ENCODE measurements at places on chromosomes 2 and 18. TPM values are rescaled to one million over a fixed set of nuclear protein-coding genes. Genes with fewer than 3 reads are reported as not detected.
A peak's percentile ranks its signal among the peaks of the same experiment; 100 is the strongest.

DNA sequence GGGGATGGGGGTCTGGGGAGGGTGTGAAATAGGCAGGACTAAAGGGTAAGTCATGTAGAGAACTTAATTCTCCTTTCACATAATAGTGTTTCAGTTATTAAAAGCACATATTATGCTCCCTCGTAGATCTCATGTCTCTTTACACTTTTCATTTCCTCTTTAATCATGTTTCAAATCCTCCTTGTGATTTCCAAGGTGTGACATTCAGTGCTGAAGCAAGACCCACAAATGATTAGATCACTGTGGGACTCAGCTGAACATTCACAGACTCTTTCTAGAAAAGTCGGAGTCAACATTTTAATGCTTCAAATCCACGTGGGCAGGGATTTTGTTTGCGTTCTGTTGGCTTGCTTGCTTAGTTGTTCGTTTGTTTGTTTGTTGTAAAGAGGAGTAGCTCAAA lies 34.7 kb upstream of the CALCRL start:
- H3K27ac ChIP-seq: no peak overlapping the region
- no peak for DNase-seq
- no peaks in the 10 kb centered on the region for H3K36me3 ChIP-seq
- no peaks in the 10 kb centered on the region for H3K4me1 ChIP-seq

Gene DYNC2LI1
- total RNA-seq: 6.6 TPM

GRCh38 chr2:231563378-231563961 lies 29.2 kb upstream of the TEX44 start:
- H3K4me3 ChIP-seq: no peak overlapping the region
- H3K36me3 ChIP-seq: no peaks in the 10 kb centered on the region
- peak; percentile 11 for DNase-seq
- peaks cover 2% of the 10 kb centered on the region for H3K4me1 ChIP-seq
- H3K27me3 ChIP-seq: no peaks in the 10 kb centered on the region

DNA sequence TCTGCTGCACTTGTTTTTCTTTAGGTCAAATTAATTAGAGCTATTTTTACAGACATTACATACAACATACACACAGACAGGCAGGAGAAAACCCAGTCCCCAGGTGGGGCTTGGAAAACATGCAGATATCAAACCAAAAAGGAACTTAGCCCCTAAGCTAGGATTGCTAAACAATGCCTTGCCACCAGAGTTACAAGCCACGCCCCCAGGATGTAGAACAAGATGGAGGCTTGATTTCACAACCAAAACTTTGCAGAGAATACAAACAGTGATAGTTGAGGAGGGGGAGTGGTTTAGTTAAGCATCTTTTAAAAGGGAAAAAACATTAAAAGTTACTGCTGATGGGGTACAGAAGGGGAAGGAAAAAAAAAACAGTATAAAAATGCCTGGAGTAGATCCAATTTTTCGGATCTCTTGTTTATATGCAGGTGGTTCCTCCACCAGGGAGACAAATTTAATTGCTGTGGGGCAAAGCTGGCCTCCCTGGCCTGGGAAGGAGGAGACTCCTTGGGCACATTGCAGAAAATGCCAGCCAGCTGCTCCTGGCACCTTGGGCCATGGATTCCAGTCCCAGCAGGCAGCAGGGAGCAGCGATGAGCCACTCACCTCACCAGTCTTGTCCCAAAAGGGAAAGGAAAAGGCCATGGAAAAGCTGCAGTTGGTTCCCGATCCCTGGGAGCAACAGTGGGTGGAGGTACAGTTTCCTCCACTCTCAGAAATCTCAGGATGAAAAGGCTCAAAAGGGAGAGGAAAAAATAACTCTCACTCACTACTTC lies 348.4 kb upstream of the REG3G start:
- H3K27ac ChIP-seq: no peak overlapping the region
- H3K27me3 ChIP-seq: no peaks in the 10 kb centered on the region
- no peaks in the 10 kb centered on the region for H3K36me3 ChIP-seq
- H3K4me3 ChIP-seq: no peak overlapping the region

DNA sequence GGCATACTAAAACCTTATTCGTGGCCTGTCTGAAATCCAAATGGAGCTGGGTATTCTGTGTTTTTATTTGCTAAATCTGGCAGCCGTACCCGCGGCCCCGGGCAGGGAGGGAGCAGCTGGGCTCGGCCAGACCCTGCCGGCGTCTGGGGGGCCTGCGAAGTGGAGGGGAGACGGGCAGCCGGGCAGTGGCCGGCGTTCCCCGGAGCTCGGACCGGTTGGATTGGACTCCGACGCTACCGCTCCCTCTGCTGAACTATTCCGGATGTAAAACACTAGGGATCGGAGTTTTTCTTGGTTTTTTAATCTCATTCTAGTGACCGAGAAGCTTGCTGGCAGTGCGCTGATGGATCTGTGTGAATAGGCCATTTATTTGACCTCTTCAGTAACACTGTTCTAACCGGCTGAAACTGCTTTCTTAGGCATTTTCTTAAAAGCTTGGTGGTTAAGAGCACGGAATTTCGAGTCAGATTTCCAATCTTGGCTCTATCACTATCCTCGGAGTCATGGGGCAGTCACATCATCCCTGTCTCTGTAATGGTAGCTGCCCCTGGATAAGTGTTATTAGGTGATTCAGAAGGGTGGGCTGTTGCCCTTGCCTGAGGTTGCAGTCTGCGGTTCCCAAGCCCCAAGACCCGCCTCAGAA lies 694 bp downstream of the UNC50 start:
- DNase-seq: no peak
- H3K27ac ChIP-seq: peak overlapping the region; percentile 94
- peaks cover 29% of the 10 kb centered on the region for H3K36me3 ChIP-seq
- H3K4me3 ChIP-seq: peak overlapping the region; percentile 94

Gene RUFY4
- total RNA-seq: 0.64 TPM

Gene SERPINB10
- total RNA-seq: not detected

GRCh38 chr18:32425466-32425865 lies 45.2 kb downstream of the GAREM1 start:
- no peak overlapping the region for H3K4me3 ChIP-seq
- DNase-seq: no peak
- H3K4me1 ChIP-seq: no peaks in the 10 kb centered on the region
- no peaks in the 10 kb centered on the region for H3K36me3 ChIP-seq

DNA sequence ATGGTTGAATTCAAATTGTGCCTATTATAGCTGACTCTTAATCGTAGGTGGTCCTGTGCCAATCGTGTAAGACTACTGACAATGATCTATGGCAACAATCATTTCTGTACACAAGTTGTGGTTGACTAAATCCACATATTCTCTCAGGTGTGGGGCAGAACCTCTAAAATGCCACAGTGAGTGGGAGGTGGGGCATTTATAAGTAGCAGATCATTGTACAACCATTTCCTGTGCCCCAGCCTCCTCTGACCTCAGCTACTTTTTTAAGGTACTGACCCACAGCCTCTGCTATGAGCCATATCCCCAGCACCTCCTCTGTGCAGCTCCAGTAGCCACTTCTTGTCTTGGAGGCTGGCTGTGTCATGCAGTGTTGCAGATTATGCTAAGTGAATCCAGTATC lies 48.6 kb upstream of the RAPH1 start:
- H3K27me3 ChIP-seq: peaks cover 42% of the 10 kb centered on the region
- peak; percentile 11 for DNase-seq
- no peak overlapping the region for H3K4me3 ChIP-seq

Gene ANKRD30BL
- not detected for total RNA-seq

GRCh38 chr2:20706786-20707185 lies 39.8 kb downstream of the GDF7 start:
- no peak overlapping the region for H3K4me3 ChIP-seq
- no peaks in the 10 kb centered on the region for H3K4me1 ChIP-seq
- H3K27ac ChIP-seq: no peak overlapping the region
- H3K27me3 ChIP-seq: peaks cover 2% of the 10 kb centered on the region

Gene MFSD2B
- 0.12 TPM for total RNA-seq

DNA sequence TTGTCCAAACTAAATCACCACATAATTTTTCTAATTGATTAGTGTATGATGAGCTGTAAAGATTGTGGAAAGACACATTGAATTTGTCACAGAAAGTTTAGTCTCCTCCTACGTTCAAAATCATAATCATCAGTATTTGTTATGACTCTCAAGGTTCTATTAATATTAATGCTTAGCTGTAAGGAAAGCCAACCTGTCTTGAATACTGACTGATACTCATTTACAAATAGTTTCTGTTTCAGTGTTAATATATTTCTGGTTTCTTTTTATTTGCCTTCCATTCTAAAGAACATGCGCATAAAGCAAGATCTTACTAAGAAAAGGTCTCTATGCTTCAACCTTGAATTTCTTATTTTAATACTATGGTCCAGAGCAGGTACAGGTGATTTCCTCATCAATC lies 55.1 kb downstream of the CPS1 start:
- no peak overlapping the region for H3K4me3 ChIP-seq
- no peak overlapping the region for H3K27ac ChIP-seq
- DNase-seq: no peak
- no peaks in the 10 kb centered on the region for H3K27me3 ChIP-seq

DNA sequence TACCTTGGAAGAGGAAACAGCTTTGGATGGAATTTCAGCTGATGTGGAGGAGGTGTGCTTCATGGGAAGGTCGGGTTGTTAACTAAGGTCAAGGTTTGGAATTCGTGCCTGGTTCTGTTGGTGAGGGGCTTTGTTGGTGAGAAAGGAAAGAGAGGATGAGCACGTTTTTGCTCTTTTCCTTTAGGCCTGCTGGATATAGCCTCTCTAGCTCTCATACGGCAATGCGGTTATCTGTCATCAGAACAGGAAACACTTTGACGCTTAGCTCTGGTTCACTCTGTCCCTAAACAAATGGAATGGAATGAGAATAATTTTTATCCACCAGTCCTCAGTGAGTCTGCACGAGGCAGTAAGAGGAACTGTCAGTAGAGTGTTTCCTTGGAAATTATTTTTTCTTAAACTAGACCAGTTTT lies 169.7 kb upstream of the NOSTRIN start:
- H3K4me3 ChIP-seq: no peak overlapping the region
- H3K27me3 ChIP-seq: no peaks in the 10 kb centered on the region
- H3K4me1 ChIP-seq: no peaks in the 10 kb centered on the region
- no peak overlapping the region for H3K27ac ChIP-seq
- DNase-seq: no peak

- no peaks in the 10 kb centered on the region for H3K27me3 ChIP-seq
- H3K36me3 ChIP-seq: peaks cover 20% of the 10 kb centered on the region
- no peaks in the 10 kb centered on the region for H3K4me1 ChIP-seq
- no peak overlapping the region for H3K4me3 ChIP-seq
- DNase-seq: no peak
- no peak overlapping the region for H3K27ac ChIP-seq
Observed at GRCh38 chr2:45390441-45390840, 220.6 kb downstream of the SRBD1 start.

DNA sequence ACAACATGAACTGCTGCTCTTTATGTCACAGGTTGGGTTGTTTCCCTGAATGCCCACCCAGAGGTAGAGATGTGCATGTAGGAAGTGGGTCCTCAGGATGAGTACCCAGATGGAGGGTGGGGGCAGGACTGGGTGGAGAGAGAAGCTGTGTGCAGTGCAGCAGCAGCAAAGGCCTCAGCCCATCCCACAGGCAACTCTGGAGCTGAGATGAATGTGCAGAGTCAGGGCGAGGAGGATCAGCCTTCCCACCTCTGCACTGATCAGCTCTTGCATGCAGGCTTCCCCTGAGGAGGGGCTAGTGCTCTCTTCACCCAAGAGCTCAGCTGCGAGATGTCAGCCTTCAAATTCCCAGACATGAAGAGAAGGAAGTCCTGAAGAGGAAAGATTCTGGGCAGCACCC lies 326.2 kb upstream of the RAB6C start:
- no peaks in the 10 kb centered on the region for H3K4me1 ChIP-seq
- H3K4me3 ChIP-seq: no peak overlapping the region
- no peak overlapping the region for H3K27ac ChIP-seq

Gene REG3G
- not detected for total RNA-seq

DNA sequence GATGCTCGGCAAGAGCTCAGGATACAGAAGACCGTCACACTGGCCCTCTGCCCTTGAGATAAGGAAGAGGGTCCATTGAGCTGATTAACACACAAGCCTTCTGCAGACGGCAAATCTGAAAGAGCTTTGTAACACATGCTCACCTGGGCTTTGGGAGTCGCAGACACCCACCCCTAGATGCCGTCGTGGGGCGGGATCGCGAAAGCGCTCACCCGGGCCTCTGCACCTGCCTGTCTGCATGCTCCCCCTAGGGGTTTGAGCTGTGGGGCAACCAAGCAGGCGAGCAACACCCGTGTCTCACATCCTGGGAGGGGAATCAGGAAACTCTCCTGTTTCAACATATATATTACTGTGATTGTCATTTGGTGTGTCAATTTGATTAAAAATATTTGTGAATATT lies 99.8 kb upstream of the KCNH7 start:
- no peaks in the 10 kb centered on the region for H3K36me3 ChIP-seq
- no peaks in the 10 kb centered on the region for H3K27me3 ChIP-seq
- DNase-seq: no peak
- no peaks in the 10 kb centered on the region for H3K4me1 ChIP-seq

DNA sequence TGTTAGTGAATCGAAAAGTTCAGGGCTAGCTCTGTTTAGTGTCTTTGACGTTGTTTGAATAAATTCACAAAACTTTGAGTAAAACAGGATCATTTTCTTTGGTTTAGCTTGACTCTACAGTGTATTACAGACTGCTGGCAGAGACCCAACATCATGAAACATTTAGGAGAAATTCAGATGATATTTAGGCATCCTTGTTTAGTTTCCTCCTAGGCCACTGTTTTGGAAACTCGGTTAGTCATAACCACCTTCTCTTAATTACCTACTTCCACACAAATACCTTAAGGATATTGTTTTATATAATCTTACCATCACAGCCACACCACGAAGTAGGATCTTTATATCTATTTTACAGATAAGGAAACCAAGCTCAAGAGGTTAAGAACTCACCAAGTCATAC lies 7.8 kb downstream of the LIMS1 start:
- H3K27me3 ChIP-seq: no peaks in the 10 kb centered on the region
- no peak overlapping the region for H3K4me3 ChIP-seq
- H3K27ac ChIP-seq: no peak overlapping the region

Gene FLACC1
- total RNA-seq: 1.1 TPM

DNA sequence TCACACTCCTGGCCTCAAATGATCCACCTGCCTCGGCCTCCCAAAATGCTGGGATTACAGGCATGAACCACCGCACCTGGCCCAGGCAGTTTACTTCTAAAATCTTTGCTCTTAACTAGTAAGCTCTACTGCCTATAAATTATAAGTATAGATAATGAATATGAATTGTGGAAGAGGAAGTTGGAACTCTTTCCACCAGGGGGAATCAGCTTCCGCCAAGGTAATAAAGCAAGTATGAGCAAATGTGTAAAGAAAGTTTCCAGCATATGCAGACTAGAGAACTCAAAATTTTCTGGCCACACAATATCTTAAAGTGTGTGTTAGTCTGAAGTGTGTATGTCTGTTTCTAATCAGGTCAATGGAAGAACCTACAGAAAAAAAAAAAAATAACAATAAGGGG lies 68.1 kb downstream of the RMDN2 start:
- H3K36me3 ChIP-seq: no peaks in the 10 kb centered on the region
- DNase-seq: no peak
- H3K4me1 ChIP-seq: no peaks in the 10 kb centered on the region
- peaks cover 5% of the 10 kb centered on the region for H3K27me3 ChIP-seq
- H3K4me3 ChIP-seq: no peak overlapping the region

DNA sequence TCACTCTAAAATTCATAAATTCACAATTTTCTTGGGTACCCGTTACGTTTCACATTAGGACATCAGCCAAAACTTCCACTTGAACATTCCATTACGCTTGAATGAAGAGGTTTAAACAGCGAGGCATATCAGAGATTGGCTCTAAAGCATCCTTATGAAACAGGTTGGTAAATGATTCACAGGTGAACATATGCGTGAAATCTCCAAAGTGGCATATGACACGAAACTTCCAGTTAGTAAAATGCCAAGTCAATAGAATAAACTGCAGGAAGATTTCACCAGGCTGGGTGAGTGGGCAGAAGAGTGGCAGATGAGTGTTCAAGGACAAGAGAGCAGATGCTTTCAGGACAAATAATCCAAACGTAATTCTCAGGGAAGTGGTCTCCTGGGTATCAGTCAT lies 33.9 kb upstream of the GLS start:
- DNase-seq: no peak
- no peak overlapping the region for H3K27ac ChIP-seq
- no peak overlapping the region for H3K4me3 ChIP-seq
- H3K4me1 ChIP-seq: peaks cover 15% of the 10 kb centered on the region

Measured in activated T-helper 1 cell treated with anti-CD3 and anti-CD28 coated beads, Interleukin-12 subunit alpha, Interleukin-12 subunit beta, Interleukin-2, Interleukin-4 antibody, amounts not matched to agents 30 ng/mL and 10 ng/mL and 1 ng/mL, durations not matched to agents 14 hours and 24 hours and 36 hours (primary cell).